CD4-positive, alpha-beta T cell treated with Interleukin-15 for 4 hours (primary cell): ENCODE measurements at places on chromosomes 6 and 20.

GRCh38 chr20:56974499-56975250, 291.8 kb downstream of the BMP7 start:
- no peak for DNase-seq

GRCh38 chr6:16352258-16352635, 113.9 kb downstream of the GMPR start:
- no peak for DNase-seq

GRCh38 chr6:11486959-11487358, 50.6 kb upstream of the TMEM170B start:
- no peak for DNase-seq

GRCh38 chr6:156587751-156588301, 189.4 kb upstream of the ARID1B start:
- no peak for DNase-seq

DNA sequence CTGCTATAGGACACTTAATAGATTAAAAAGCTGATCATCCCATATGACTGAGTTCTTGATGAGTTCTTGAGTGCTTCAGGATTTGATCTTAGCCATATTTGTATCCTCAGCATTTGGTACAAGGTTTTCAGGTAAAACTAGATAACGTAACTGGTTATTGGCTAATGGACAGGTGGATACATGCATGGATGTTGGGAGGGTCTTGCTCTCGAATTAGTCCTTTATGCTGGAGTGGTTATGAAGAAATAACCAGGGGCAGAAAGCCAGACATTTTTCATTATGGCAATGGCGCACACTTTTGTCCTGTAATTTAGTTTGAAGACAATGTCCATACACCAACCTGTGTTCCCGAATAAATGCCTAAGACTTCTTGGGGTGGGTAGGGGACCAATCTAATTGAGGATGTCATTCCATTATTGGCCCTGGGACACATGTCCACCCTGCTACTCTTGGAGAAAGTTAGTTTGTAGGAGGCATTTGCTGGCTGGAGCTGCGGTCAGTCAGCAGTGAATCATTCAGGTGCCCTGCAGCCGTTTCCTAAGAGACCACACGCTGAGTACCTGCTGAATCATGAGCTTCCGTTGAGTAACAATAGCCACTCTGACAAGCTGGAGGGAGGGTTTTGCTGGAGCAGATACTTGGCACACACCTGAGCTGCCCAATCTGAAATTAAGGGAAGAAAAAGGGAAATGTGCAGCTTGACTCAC, 194.4 kb downstream of the FOXA2 start:
- no peak for DNase-seq

- no peak for DNase-seq
These were observed 24.4 kb downstream of the HCRTR2 start for GRCh38 chr6:55198715-55199114.

- DNase-seq, result no peak
These were observed 175.7 kb upstream of the AGPAT4 start for GRCh38 chr6:161449521-161449920.

DNA sequence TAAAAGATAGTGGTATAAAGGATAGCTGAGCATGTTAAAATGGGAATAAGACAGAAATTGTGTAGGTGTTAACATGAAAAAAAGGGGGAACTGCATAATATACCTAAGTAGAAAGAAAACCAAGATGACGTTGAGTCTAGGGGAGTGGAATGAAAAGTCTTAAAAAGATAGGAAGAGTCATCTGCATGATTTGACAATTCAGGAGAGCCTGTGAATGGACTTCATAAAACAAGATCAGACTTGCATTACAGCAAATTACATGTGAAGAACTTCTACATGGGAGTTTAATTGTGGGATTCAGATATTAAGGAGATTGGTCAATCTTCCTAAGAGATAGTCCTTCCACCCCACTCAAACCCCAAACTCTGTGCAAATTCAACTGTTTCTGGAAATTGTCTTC, 85.5 kb downstream of the WASF1 start:
- no peak for DNase-seq

GRCh38 chr20:23884136-23884770, 4.7 kb upstream of the CST5 start:
- DNase-seq, result no peak

GRCh38 chr6:6556161-6556737, 32.3 kb upstream of the LY86 start:
- no peak for DNase-seq

DNA sequence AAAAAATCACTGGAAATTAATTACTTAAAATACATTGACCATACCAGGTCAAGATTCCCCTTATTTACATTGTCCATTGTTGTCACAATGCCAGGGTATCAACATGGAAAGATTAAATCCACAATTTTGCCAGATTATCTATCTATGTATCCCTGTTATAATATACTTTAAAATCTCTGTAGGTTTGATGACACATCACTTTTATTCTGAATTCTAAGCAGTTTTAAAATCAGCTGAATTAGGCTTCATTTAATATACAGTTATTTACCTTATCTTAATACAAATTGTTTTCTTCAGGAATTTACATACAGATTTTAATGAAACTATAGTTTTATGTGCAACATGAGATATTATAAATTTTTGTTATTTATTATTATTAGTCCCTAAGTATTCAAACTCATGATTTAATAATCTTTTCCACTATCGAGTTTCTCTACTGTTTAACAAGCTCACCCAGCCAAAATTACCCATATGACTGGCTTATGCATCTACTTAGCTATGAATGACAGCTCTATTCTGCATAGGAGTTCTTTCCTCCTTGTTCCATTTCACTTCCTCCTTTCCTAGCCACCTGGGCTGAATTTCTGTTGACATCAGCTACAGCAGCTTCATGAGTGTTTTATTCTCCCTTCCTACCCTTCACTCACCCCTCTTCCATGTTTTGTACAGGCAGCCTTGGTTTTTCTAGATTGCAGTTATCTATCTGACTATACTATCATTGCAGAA, 654.2 kb upstream of the MAP3K7 start:
- no peak for DNase-seq
